NCI-H460 (cell line): ENCODE measurements at places on chromosomes 5 and 9. TPM values are rescaled to one million over a fixed set of nuclear protein-coding genes. Genes with fewer than 3 reads are reported as not detected.
A peak's percentile ranks its signal among the peaks of the same experiment; 100 is the strongest.

- DNase-seq, result no peak
These were observed 191.1 kb downstream of the EBF1 start for GRCh38 chr5:158908425-158909220.

- DNase-seq, result no peak
These were observed 840.3 kb upstream of the SEMA6A start for GRCh38 chr5:117414926-117415325.

DNA sequence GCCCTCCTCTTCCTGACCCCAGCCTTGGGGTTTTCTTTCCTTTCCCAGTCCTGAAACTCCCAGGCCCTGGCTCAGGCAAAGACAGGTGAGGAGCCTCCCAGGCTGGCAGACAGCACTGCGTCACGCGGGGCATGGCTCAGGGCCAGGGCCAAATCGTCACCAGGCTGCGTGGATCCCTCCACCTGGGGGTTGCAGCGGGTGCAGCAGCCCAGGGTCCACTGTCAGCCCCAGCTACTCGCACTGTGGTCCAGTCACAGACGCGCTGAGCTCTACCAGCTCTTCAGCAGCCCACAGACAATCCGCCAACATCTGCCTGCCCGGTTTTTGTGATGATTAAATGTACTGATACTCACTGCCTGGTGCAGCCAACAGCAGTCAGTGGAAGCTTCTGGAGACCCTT, 12.1 kb downstream of the FAM78A start:
- no peak for DNase-seq

GRCh38 chr5:148412124-148412523, 28.4 kb downstream of the FBXO38 start:
- no peak for DNase-seq

- no peak for DNase-seq
These were observed 364.1 kb upstream of the CCNH start for GRCh38 chr5:87776785-87777184.

GRCh38 chr9:117116084-117116483, 298.8 kb downstream of the ASTN2 start:
- DNase-seq, result no peak

GRCh38 chr9:94881023-94881422, 154.5 kb downstream of the AOPEP start:
- no peak for DNase-seq

DNA sequence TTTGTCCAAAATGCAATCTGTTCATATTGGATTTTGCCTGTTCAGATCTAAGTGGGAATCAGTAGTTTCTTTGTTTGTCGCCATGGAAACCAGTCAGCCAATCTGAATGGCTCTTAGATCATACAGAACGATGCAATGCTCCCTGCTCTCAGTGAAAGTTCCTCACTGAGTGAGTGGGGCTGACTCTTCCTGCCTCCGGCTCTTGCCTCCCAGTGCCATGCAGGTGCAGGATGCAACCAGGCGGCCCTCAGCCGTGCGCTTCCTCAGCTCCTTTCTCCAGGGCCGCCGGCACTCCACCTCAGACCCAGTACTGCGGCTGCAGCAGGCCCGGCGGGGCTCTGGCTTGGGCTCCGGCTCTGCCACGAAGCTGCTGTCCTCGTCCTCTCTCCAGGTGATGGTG, at the start of gene PTPDC1:
Gene PTPDC1 (plus strand): TSS at position 151 of the 400 bp plus-strand sequence. CDS start 67 bp downstream, at position 218.
- DNase-seq, result peak; percentile 76

CD274 gene
- total RNA-seq, result 91.1 and 98.4 TPM in 2 replicates

CRAT gene
- total RNA-seq, result 27.2 and 32.5 TPM in 2 replicates

EQTN gene
- total RNA-seq, result not detected in 2 replicates

RGP1 gene
- total RNA-seq, result 13.0 and 15.0 TPM in 2 replicates

ANKRD31 gene
- total RNA-seq, result 0.14 and 0.17 TPM in 2 replicates
